ENCODE measurements at places on chromosomes 13 and 19.
A peak's percentile ranks its signal among the peaks of the same experiment; 100 is the strongest.

- no peak for DNase-seq
These were observed 51.6 kb upstream of the F7 start for GRCh38 chr13:113053801-113054604.

DNA sequence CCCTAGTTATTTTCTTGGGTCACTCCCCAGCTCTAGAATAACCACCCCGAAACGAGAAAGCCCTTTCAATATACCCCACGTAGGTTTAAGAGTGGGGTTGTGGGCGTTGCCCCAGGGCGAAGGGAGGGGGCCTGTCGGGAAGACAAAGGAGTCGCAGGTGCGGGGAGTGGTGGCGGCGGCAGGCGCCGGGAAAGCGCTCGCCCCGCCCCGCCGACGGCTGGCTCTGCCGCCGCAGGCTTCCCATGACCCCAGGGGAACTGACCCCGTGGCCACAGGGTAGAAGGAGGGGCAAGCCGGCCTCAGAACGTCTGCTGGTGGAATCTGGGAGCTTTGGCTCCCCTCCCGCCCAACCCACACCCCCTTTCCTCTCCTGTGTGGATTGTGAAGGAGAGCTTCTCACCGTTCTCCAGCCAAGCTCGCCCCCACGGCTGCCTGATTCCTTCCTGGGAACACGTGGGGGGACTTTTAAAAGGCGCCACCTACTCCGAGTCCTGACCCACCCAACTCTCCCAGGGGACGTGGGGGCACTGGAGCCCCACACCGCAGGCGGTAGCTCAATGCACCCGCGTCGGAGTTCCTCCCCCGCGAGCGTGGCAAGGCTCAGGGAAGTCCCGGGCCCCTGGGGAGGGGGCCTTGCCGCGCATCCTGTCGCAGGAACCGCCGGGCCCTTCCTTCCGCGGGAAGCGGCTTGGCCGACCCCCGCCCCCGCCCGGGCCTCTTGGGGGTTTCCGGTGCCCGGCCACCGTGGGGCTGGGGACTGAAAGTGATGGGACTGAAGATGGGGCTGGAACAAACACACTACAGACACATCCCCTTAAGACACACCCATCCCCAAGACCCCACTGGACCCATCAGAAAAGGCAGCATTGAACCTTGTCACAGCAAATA is 5.5 kb downstream of the IER2 start:
- peak; percentile 39 for DNase-seq

- DNase-seq: no peak
These were observed 125.1 kb downstream of the AKAP11 start for GRCh38 chr13:42396901-42397655.

DNA sequence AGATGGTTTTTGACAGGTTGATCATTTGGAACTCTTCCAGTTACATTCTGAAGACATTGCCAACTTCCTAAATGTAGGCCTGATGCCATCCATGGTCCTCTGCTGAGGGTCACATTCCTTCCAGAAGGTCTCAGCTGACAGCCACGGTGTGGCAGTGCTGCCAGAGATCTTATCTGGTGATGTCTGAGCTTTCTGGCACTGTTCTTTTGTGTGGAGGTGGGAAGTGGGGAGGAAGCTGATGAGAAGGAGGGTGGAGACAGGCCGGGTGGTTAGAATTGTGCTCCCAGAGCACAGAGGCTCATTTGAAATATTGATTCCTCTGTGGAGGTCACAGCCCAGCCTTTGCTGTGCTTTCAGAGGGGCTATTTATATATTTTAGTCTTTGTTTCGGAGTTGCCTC is 16.1 kb upstream of the MTIF3 start:
- no peak for DNase-seq

DNA sequence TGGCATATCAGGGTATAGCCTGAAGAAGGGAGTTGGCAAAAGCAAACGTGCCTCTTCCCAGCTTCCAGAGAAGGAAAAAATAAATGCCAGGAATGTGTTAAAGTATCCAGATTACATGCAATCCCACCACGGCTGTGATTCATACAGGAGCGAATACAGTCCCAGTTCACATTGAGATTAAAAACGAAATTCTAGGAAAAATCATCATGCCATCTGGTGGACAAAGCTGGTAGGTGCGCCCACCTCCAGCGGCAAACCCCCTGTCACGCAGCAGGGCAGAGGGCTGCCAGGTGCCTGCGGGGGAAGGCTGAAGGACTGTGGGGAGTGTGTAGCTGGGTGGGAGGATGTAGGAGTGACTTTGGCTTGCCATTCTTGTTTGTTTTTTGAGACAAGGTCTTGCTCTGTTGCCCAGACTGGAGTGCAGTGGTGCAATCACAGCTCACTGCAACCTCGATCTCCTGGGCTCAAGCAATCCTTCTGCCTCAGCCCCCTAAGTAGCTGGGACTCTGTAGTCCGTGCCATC is 6.4 kb upstream of the DMWD start:
- DNase-seq: peak; percentile 48

GRCh38 chr13:89806594-89806993 is 1540.9 kb upstream of the MIR17HG start:
- DNase-seq: no peak

- DNase-seq: no peak
These were observed 76.6 kb downstream of the ZIC5 start for GRCh38 chr13:99894840-99895443.

DNA sequence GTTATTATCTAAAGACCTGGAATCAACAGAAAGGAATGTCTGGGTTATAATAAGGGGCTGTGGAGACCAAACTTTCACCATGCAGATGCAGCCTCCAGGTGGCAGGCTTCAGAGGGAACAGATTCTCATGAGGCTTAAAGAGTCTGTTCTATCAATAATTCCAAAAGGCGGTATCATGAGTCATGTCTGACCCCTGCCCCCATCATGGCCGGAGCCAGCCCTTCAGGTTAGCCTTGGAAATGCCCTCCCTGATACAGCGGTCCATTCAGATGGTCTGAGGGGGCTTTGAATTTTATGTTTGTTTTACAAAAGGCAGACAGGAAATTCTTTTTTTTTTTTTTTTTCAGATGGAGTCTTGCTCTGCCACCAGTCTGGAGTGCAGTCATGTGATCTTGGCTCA is 21.7 kb upstream of the LAMP1 start:
- DNase-seq: no peak

- no peak for DNase-seq
These were observed 397.1 kb downstream of the SLITRK5 start for GRCh38 chr13:88068316-88068715.

- no peak for DNase-seq
These were observed 2301.2 kb downstream of the PCDH9 start for GRCh38 chr13:64928696-64929499.

GRCh38 chr13:47129461-47129860 is 232.6 kb upstream of the HTR2A start:
- no peak for DNase-seq

GRCh38 chr19:35557539-35558399 is 5.7 kb downstream of the ATP4A start:
- peak; percentile 24 for DNase-seq

GRCh38 chr19:56671613-56671994 is at the start of gene ZNF835:
Gene ZNF835, minus strand, starts transcription at chr19:56671757. Its CDS starts 6,559 bp downstream, at chr19:56665198.
- DNase-seq: peak; percentile 30

GRCh38 chr13:51856027-51856736 is 5.6 kb upstream of the CCDC70 start:
- DNase-seq: no peak

DNA sequence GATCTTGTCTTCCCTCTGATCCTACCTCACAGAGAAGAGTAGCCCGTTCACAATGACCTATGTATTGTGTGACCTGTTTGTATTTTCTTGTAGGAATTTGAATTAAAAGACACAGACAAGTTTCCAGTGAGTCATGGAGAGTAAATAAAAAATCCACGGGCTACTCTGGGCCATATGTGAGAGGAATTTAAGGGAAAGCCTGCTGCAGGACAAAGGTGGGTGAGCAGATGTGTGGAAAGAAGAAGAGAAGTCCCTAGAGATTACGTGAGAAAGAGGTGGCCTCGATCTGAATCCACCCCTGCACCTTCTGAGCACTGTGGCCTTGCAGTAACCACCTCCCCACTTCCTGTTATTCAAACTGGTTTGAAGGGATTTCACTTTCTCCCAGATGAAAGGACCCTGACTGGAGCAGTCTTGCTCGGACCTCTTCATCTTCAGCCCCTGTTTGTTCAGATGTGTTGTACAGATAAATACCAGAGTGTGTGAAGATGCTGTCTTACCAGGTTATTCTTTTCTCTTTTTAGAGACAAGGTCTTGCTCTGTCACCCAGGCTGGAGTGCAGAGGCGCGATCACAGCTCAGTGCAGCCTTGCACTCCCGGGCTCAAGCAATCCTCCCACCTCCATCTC is 205.4 kb downstream of the PDS5B start:
- peak; percentile 2 for DNase-seq

- DNase-seq: no peak
These were observed 48.7 kb downstream of the LYL1 start for GRCh38 chr19:13053761-13054625.

- no peak for DNase-seq
These were observed at the start of gene SLC25A41 for GRCh38 chr19:6433663-6434062. Gene SLC25A41, minus strand, starts transcription at chr19:6433763. Its CDS starts 70 bp downstream, at chr19:6433693.

GRCh38 chr19:30431591-30431990 is 59.4 kb downstream of the ZNF536 start:
- no peak for DNase-seq

DNA sequence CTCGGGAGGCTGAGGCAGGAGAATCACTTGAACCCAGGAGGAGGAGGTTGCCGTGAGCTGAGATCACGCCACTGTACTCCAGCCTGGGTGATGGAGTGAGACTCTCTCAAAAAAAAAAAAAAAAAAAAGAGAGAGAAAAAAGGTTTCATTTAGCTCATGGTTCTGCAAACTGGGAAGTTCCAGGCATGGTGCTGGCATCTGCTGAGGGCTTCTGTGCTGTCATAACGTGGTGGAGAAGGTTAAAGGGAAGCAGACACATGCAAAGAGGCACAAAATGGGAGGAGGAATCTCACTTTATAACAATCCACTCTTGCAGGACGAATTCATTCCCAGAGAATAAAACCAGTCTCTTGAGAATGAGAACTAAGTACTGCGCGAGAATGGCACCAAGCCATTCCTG is 34.9 kb upstream of the SIAH3 start:
- no peak for DNase-seq

DNA sequence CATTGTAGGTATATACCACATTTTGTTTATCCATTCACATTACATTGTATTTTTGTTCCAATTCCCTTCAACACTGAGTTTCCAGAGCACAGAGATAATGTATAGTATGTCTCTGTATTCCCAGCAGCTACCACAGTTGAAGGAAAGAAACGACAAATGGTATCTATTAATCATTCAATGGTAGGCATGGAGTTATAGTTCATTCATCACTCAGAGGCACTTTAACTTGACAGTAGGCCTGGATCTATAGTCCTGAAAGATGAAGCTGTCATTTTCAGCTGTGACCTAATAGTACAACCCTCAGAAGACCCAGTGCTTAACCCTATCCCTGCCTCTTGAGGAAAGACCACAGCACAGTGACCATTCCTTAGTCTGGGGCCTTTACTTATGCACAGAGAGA is 163.0 kb upstream of the TMTC4 start:
- no peak for DNase-seq

- DNase-seq: no peak
These were observed 7.4 kb upstream of the ESD start for GRCh38 chr13:46804391-46804815.

DNA sequence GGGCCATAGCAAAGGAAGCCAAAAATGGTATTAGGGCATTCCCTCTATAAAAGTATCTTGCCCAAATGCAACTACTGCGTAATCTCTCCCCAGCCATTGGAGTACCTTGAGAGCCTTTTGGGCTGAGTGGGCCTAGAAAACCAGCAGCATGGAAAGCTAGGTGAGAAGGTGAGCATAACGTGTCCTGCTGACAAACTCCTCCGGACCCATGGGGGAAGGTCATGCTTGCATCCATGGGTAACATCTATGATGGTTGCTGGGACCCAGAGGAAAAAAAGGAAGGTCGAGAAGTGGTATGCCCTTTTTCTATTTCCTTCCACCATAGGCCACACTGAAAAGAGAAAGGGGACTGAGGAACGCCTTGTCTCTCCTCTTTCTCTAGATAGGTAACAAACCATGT is 57.4 kb downstream of the ZNF728 start:
- no peak for DNase-seq

DNA sequence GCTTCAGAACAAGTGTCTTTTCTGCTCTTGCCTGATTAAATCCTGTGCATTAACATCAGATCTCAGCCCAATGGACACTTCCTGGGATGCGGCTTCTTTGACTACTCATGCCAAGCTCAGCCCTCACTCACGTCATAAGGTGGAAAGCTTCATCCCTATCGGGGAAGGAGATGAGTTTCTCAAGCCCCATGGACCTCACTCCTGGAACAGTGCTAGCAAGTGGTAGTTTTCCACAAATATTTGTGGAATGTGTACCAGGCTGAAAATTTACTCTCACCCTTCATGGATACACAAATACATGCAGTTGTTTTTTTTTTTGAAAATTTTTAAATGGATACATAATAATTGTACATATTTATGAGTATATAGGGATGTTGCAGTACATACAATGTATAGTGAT is 34.6 kb upstream of the FARP1 start:
- no peak for DNase-seq

Data from T-helper 2 cell (primary cell).